ENCODE measurements at places on chromosomes 7 and 10.

DNA sequence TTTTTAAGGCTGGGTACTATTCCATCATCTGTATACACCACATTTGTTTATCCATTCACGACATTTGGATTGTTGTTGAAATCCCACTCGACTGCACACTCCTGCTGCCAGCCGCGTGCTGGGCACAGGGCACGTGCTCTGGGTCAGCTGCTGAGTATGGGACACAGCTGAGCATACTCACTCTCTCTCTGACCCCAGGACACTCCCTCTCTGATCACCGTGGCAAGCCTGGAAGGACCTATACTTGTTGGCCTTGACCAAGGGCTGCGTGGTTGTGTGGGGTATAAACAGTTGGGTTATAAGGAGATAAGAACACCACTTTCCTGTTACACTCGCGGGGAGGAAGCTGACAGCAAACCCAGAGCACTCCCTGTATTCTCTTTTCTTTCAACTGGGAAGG is 153.0 kb upstream of the RHEB start:
- no peak for DNase-seq

DNA sequence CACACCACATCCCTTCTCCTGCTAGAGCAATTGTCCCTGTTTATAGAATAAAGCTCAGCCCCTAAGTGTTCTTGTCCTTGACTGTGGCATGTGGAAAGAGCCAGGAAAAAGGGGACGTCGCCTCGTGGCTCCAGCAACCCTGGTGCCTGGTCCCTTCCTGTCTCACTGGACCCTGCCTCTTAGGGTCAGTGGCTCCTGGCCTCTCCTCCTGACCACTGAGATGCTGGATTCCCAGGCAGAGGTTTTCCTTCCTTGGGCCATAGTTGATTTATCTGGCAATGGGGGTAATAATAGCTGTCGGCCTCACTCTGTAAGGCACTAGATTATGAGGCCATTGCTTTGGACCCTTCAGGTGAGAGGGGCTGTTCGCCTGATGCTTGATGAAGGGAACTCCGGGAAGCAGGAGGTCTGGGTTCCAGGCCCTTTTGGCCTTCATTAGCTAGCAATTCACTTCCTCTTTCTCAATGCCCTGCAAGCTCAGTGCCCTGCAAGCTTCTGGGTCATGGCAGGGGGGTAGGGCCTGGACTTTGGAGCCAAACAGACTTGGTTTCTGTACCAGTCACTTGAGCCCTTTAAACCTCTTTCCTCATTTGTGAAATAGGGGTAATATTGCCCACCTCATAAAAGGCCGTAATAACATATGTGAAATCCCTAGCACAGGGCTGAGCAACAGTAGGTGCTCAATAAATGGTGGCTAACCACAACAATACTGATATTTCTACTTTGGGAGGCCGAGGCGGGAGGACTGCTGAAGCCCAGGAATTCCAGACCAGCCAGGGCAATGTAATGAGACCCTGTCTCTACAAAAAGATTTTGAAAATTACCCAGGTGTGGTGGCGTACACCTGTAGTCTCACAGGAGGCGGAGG is 1.1 kb downstream of the ASL start:
- peak; percentile 77 for DNase-seq

DNA sequence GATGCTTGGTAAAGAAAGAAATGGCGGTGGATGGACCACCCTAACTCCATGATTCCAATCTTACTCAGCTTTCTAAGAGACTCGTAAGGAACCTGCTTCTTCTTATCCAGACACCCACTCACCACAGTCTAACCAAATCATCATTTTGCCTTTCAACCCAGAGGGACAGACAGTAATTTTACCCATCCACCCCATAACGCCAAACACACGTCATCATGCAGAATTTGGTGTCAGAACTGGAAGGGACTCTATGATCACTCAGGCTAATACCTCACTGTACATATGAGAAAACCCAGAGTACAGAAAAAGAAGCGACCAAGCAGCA is 388 bp downstream of the ECD start:
- DNase-seq: no peak

GRCh38 chr10:77036993-77037734 is 600.4 kb downstream of the KCNMA1 start:
- no peak for DNase-seq

DNA sequence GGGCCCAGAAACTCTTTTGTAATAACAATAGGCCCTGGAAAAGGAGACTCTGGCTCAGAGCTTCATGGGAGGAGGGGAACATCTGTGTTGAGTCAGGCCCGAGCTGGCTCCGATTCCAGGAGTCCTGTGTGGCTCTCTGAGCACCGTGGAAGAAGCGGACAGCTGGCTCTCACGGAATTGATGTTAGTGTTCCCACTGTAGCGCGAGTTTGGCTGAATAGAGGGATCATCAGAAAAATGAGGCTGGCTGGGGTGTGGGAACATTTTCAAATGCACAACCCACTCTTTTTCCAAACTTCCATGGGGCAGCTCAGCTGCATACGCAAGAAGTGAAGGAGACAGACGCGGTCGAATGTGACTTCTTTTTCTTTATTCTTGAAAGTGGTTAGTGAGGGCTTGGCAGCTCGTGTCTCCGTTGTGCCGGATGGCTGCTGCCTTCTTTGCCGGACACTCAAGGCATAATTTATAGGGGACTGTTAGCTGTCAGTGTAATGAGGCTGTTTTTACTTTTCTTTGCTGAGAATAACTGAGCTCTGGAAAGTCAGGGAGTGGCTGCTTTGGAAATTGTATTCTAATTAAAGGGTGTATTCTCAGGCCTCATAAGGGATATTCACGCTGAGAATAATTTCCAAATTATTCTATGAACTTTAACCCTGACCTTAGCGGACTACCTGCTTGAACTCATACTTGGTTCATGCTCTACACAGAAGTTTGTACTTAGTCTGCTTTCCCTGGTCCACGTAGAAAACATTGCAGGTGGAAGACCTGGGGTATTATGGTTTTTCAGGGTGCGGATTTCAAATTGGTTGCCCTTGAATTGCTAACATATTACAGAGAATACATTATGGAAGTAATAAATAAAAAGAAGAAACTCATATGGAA is 23.1 kb downstream of the MDFIC start:
- DNase-seq: peak; percentile 43

DNA sequence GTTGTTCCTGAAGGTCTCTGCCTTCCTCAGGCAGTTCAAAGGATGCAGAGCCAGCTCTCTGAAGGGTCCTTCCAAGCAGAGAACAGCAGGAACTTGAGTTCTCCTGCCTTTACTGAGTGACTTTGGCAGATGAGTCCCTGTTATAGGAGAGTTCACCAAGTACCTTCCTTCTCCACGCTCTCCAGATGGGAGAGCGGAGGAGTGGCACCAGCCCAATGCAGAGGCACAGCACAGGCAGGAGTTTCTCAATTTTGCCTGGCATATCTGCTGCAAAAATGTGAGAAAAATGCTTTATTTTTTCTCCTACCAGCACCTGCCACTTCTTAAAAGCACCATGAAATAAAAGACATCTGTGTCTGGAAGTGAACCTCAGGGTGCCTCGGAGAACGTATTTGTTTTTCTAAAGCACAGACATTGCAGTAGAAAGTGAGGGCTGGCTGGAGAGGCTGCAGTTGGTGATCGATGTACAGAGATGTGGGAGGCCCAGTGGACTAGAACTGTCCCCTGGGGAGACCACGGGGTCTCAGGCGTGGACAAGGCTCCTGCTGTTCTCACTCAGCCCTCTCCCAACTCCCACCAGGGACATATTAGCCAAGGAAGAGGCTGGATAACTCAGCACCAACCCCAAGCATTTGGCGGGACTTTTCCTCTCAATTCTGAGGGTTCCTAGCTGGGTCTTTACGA is 174.5 kb downstream of the WDR37 start:
- no peak for DNase-seq

GRCh38 chr10:128318366-128318765 is 192.1 kb upstream of the MKI67 start:
- DNase-seq: no peak

DNA sequence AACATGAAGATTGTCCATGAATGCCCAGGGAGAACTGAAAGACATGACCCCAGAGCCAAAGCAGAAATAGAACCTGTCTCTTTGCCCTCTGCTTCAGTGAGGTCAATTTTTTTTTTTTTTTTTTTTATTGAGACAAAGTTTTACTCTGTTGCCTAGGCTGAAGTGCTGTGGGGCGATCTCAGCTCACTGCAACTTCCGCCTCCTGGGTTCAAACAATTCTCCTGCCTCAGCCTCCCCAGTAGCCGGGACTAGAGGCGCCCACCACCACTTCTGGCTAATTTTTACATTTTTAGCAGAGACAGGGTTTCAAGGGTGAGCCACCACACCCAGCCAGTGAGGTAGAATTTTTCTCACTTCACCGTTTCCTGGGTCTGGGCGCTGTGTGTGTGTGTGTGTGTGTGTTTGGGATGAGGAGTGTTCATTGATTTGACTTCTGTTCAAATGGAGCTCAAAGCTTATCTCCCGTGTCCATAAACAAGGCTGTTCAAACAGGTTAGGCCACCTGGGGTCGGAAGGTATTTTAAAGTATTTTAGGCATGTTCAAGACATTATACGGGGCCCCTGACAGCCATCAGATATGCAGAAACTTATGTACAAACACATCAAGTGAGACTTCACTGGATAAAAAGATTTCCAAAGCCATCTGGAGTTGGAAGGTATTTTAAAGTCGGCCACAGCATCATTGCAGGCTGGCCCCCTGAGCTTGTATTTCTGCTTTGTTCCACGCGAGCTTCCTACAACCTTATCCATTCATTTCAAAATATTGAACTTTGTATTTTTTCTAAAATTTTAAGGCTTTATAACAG is 93.8 kb downstream of the MAP3K8 start:
- DNase-seq: no peak

GRCh38 chr7:24392774-24393173 is 108.8 kb downstream of the NPY start:
- DNase-seq: no peak

DNA sequence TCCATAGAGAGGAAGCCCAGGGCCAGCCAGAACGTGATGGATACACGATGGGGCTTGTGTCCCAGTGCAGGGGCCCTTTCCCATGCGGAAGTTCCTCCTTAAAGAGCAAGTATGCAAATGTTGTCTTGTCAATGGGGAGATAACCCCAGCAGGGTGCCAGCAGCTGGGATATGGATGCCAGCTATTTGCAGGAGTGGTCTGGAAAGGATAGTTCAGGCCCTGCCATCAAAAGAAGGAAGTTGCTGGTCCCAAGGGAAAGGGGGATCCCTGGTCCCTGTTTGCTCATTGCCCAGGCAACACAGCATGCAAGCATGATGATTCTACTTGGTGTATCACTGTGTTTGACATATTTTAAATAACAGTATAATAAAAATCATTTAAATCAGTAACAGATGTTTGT is 73.1 kb upstream of the HECW1 start:
- no peak for DNase-seq

DNA sequence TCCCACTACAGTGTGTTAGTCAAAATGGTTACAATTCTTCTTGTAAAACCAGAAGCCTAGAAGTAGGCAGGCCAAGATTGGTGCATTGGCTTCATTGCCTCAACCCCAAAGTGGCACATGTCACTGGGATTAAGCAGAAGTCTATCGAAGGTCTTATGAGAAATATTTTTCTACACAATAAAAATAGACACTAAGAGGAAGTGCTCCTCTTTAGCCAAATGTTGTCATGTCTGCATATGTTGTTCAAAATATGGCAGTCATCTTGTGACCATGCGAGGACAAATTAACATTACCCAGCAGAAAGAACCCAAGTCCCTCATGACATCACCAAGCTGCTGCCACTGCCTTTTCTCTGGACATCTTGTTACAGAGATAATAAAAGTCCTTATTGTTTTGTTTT is 6.3 kb upstream of the NSMCE4A start:
- no peak for DNase-seq

- DNase-seq: no peak
Measured at GRCh38 chr7:111743244-111743847, 181.1 kb upstream of the IMMP2L start.

DNA sequence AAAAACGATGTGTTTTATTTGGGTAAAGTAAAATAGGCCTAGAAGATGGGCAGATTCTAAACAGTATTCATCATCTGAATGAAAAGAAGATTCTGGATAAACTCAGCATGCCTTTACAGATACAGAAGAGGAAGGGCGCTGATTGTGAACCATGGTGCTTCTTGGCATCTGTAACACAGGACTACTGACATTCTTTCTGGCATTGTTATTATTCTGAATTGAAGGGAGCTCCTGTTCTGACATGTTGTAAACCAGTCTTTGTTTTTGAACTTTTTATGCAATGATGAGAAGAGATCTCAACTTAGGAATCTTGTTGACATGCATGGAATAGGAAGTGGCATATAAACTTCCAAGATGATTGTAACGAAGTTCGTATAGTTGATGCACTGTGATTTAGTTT is 13.5 kb downstream of the RPA3 start:
- no peak for DNase-seq

GRCh38 chr10:133350283-133350949 is 3.2 kb downstream of the PRAP1 start:
- DNase-seq: no peak

- no peak for DNase-seq
Measured at GRCh38 chr10:25815999-25816768, 117.8 kb upstream of the MYO3A start.

GRCh38 chr7:106260136-106260561 is 24.6 kb downstream of the NAMPT start:
- no peak for DNase-seq

GRCh38 chr10:45514291-45515270 is 140.6 kb downstream of the ALOX5 start:
- no peak for DNase-seq

DNA sequence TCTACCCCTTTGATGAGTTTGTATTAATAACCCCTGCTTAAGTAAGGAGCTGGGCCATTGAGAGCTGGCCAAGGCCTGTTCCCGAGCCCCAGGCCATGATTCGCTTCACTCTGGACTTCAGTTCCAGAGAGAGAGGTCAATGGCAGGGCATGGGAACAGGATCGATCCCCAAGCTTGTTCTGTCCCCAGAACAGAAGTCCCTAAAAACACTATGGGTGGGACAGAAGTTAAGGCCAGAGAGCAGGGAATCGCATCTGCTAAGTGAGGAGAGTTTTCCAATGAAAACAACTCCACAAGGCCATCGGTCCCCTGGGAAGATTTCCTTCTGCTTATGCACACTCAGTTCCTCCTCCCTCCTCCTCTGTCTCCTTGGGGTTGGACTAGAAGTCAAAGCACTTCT is 159.6 kb downstream of the LSM5 start:
- DNase-seq: no peak

GRCh38 chr7:22627136-22627535 is 99.9 kb upstream of the IL6 start:
- no peak for DNase-seq

DNA sequence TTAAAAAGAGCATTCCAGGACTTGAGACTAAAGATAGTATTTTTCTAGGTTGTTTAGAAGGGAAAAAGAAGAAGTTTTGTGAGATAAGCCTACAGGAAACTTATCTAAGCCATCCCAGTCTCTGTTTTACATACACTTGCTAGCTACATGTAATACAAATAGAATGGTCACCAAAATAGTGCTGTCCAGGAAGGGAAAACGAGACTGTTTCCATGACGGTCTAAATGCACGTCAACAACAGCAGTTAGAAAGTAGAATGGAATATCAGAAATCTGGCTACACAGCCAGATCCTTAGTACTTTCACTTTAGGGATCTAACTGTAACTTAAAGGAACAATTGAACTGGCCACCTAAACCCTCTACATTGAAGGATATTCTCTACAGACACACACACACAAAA is 117.6 kb downstream of the TSPAN12 start:
- DNase-seq: no peak
